ENCODE measurements at places on chromosomes 3 and 15. TPM values are rescaled to one million over a fixed set of nuclear protein-coding genes. Genes with fewer than 3 reads are reported as not detected.

Gene SHC4
- 0.63 TPM for total RNA-seq

Gene PAK6
- 8.7 TPM for total RNA-seq

Gene COL7A1
- 16.1 TPM for total RNA-seq

Gene CYP8B1
- 0.16 TPM for total RNA-seq

DNA sequence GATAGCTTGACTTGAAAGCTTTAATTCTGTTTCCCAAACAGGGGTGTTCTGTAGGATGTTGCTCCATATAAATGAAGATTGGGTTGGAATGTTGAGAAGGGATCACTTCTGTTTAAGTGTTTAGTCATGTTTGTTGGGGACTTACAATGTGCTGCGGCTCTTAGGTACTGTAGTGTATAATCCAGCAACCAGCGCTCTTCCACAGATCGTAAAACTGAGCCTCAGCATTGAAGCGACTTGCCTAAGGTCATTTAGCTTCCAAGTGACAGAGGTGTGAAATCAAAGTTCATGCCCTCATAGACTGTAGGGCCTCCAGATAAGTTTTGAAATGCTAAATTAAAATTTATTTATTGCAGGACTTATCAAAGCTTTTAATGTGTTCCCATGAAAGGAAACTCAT, 1.8 kb downstream of the MKRN2 start:
- DNase-seq: no peak

DNA sequence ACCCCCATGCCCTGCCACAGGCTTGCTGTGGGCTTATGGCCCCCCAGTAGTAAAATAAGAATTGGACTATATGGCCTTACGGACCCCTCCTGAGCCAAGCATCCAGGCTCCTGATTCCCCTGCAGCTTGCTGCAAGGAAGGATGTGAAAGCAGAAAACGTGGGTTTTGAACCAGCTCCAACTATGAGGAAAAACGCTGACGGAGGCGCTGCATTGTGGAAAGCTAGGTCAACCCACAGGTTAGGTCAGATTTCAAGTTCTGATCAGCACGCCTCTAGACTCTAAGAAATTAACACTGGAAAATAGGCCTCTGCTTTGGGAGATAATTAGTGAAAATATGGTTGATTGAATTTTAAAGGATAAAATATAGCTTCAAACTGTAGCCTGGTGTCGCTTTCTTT, 195.4 kb upstream of the HES1 start:
- no peak for DNase-seq

DNA sequence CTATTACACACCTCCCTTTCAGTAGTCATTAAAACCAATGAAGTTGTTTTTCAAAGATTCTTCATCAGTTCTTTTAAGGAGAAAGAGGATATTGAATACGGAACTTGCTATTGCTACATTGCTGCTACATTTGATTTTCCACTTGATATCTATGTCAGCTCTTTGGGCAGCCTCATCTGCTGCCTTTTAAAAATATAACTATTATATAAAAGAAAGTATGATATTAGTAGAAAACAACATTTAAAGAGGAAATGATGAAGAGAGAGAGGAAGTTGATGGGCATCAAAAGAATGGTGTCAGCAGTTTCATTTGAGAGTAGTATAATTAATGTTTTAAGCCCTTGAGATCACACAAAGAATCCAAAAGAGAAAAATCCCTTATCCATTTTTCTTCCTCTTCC, 171.4 kb downstream of the NFKBIZ start:
- DNase-seq: no peak

DNA sequence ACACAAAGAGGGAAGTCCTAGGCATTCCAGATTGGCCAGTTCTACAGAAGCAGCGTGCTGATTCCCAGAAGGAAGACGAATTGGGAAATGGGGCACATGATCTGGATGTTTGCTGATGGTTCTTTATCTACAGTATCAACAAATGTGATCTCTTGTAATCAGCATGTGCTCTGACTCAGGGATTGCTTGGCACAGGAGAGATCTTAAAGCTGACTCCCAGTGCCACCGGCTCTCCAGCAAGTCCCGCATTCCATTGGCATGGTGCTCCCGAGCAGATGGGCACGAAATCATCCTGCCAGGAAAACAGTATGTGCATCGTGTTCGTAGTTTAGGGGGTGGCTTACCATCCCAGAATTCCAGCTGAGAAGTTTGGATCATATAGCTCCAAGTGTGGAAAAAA, 259.9 kb upstream of the NR2F2 start:
- no peak for DNase-seq

DNA sequence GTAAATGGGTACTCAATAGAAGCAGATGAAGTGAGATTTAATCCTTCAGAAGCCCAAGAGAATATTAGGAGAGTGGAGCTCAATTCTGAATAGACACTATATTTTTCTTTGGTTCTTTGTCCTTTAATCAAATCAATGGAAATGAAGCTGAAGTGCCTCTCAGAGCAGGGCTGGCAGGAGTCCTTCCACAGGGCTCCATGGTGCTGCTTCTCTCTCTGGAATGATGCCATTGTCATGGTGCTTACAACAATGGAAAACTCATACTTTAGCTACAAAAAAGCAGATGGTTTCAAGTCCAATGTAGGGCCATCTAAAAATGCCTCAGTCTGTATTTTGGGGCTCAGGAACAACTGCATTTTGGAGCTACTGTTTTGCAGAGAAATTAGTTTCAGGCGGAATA, 125.1 kb downstream of the SNRK start:
- DNase-seq: no peak

DNA sequence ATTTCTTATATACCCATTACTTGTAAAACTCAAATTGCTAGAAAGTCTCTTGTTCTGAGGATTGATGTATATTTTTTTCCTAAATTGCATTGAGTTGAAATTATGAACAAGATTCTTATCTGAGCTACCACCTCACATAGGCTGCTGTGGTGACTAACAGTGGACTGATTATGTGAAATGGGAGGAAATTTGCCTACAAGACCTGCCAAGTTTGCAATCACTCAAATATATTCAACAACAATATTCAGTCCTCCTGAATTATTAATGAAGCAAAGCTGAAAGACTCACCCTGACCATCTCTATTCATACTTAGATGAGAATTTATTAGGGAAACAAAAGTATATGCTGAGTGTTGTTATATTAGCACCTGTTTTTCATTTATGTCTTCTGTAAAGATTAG, 412.6 kb upstream of the SEMA6D start:
- DNase-seq: no peak

GRCh38 chr15:32029409-32029861, 880 bp upstream of the CHRNA7 start:
- DNase-seq: peak; percentile 56

All from WTC11 (cell line).